ENCODE measurements at places on chromosomes 1 and 21. TPM values are rescaled to one million over a fixed set of nuclear protein-coding genes. Genes with fewer than 3 reads are reported as not detected.

GRCh38 chr1:37070126-37070525 is 35.8 kb upstream of the GRIK3 start:
- no peak for DNase-seq

DNA sequence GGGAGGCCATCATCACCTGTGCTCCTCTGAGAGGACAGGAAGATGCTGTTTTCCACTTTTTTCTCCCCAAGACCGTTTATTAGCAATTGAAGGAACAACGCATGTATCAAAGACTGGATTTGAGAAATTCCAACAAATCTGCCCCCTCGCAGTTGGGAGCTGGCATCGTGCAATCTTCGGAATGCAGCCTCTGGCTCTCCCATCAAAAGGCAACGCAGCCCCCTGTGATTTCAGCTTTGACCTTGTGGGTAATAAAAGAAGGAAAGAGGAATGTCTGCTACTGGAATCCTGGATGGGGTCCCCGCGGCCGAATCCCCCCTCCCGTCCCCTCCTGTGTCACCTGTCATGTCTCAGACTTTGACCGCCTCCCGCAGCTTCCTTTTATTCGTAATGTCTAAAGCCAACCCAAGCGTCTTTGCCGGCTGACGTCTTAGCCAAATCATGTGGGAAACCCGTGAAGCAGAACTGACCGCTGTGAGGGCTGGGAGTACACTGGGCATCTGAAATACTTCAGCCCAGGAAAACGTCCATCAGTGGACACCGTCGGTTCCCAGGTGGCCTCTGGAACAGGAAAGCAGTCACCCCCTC is 101.5 kb downstream of the WDR4 start:
- DNase-seq, result no peak

Gene LCE2A
- total RNA-seq, result not detected

DNA sequence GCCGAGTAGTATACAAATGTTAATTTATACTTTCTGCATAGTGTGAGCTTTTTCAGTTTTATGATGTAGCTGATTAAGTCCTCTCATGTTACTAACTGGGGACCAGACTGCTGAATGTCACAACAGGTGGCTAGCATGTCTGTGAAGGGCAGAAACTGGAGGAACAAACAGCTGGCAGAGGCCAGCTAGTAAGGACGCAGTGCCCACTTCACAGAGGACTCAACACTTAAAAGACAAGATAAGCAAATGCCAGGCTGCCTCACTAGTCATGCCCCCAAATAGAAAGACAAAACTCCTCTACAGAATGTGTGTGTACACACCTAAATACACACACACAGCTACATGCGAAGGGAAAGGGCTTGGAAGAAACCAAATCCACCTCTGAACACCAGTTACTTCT is 73.8 kb upstream of the ZNF678 start:
- DNase-seq, result no peak

GRCh38 chr21:43869486-43870325 is 4.7 kb downstream of the AGPAT3 start:
- no peak for DNase-seq

DNA sequence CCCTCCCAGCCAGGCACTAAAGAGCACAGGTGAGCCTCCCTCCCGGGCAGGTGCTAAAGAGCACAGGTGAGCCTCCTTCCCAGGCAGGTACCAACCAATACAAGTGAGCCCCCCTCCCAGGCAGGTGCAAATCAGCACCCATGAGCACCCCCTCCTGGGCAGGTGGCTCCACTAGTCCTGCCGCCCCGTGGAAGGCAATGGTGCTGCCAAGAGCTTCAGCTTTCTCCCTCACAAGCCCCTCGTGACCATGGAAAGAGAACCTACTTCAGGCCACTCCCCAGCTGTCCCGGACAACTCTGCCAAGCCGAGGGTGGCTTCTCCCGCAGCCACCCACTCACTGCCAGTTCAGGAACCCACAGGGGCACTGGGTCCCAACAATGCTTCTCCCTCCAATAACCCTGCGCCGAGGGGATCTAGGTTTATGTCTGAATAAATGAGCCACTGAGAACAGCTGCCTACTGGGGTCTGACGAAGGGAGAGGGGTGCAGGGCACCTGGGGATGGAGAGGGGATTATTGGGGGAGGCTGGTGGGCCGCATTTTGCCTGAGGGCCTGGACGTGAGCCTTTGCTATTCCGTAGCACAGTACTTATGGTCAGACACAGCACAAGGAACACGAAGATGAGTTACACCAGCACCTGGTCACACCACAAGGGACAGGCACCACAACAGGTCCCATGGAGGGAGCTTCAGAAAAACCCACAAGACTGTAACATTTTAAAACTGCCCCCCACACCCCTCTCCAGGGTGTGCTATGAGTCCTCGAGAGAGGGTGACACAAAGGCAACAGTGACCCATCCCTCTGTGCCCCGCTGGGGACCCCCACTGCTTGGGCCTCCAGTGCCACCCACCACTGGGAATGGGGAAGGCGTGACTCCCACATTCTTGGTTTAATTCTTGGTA is 46.3 kb downstream of the PRDM15 start:
- DNase-seq, result no peak

Gene SPRR2D
- total RNA-seq, result not detected

- DNase-seq, result no peak
Measured at GRCh38 chr1:61926597-61926996, 184.3 kb downstream of the PATJ start.

- DNase-seq, result no peak
Measured at GRCh38 chr1:168281603-168282325, 1.1 kb downstream of the TBX19 start.

DNA sequence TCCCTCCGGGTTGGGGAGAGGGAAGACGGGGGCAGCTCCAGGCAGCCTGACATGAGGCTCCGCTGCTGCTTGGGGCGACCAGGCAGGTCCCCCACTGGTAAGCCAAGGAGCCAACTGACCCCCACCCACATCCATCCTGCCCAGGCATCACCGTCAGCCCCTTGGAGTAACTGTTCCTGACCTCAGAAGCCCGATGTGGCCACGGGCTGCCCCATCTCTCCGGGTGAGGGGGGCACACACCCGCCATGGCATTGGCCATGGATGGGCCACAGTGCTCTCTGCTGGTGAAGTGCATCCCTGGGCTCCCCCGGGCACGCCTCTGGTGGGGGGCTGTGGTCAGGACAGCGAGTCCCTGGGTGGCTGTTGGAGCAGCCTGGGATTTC is 100.0 kb downstream of the CRYAA start:
- DNase-seq, result no peak

GRCh38 chr1:92882819-92883218 is 51.0 kb downstream of the RPL5 start:
- DNase-seq, result no peak

GRCh38 chr1:117826119-117826518 is 103.3 kb downstream of the GDAP2 start:
- no peak for DNase-seq

- DNase-seq, result no peak
Measured at GRCh38 chr1:20400341-20401177, 85.5 kb downstream of the CAMK2N1 start.

Gene PUM1
- 169 TPM for total RNA-seq

Gene TMEM200B
- 11.0 TPM for total RNA-seq

DNA sequence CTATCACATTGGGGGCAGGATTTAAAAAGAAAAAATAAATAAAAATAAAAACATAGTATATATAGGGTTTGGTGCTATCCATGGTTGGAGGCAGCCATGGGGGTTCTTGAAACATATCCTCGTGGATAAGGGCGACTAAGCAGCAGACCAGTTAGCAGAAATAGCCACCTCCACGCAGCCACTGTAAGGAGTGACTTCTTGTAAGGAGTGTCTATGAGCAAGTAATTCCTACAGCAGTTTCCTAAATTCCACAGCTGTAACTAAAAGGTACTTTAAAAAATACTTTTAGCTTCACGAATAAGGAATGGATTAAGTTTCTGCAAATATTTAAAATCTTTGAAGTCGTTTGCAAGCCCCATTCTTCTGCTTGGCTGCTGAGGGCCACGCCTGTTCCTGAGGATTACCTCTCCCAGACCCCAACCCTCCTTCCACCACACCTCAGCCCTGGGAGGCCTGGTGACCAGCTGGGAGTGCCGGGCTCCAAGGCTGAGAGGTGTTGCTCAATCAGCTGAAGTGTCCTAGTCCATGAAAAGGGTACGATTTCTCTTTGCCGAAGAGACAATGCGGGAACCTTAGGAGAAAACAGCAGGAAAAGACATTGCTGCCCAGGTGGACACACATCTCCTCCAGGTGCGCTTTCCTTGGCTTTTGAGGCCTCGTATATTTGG is 115.3 kb downstream of the ADSS2 start:
- DNase-seq, result no peak

GRCh38 chr1:158687037-158687436 is 522 bp upstream of the SPTA1 start:
- no peak for DNase-seq

DNA sequence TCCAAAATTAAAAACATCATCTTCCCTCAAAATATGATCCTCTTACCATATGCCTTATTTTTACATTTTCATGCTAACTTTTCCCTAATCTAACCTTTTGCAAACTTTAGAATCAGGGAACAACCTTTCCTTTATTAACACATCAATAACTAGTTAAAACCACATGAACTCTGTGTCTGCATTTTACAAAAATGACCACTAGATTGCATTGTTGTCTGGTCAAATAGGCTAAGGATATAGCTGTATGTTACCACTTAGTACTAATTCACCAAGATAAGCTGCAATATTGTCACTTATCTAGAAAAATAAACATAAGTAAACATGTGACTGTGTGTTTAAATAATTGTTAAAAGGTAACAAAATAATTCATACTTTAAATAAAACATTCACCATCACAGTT is 82.3 kb downstream of the DENND1B start:
- DNase-seq, result no peak

Data from H1 (cell line).